Stimulated activated naive B cell treated with anti-CD40 and anti-IgM and Interleukin-4, amounts not matched to agents 10 μg/mL and 1 μg/mL and 100 μg/mL, for 72 hours (primary cell): ENCODE measurements at places on chromosomes 16 and 17.
A peak's percentile ranks its signal among the peaks of the same experiment; 100 is the strongest.

GRCh38 chr17:79829004-79829403 is 10.2 kb downstream of the CBX4 start:
- no peak for DNase-seq

- DNase-seq = peak; percentile 23
Observed at GRCh38 chr16:56999409-57000270, 10.3 kb downstream of the NLRC5 start.

DNA sequence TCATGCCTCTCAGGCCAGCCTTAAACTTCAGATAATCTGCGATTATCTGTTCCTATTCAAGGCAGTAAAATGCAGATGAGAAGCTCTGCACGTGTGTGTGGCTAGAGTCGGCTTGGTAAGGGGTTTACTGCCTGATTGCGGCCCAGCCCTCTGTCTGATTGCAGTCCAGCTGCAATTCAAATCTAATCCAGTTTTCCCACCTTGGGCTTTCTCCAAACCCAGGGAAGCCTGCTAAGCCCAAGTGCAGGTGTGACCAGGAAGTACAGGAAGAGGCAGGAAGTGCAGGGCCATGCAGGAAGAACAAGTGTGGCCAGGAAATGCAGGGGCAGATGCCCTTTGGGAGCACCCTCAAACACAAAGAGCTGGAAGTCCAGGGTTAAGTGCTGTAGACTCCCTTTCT is 314.9 kb downstream of the CEP112 start:
- no peak for DNase-seq

DNA sequence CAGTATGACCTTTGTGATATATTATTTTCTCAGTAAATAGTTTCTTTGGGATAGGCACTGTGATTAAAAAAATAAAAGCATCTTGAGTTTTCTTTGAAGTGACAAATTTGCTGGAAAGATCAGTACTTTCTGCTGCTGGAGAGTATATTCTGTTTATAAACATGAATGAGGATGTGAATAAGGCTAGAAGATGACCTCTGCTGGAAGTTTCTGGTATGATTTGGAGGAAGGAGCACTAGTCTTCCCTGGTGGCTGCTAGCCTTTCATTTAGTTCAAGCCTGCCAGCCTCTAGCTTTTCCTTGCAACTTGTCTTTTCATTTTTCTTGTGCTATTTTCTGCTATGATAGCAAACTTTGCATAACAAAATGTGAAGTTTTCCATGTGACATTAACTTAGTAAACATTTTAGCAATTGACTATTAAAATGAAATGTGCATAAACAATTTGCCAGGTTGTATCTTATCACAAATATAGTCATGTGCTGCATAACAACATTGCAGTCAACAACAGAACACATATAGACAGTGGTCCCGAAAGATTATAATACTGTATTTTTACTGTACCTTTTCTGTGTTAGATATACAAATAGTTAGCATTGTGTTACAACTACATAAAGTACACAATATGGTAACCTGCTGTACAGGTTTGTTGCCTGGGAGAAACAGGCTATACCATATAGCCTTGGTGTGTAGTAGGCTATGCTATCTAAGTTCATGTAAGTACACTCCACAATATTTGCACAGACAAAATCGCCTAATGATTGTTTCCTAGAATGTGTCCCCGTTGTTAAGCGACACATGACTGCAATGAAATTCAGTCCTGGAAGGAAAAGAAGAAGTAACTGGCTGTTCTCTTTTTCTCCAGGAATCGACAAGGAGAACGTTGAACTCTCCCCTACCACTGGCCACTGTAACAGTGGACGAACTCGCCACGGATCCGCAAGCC is 18.1 kb upstream of the RAB11FIP4 start:
- no peak for DNase-seq

DNA sequence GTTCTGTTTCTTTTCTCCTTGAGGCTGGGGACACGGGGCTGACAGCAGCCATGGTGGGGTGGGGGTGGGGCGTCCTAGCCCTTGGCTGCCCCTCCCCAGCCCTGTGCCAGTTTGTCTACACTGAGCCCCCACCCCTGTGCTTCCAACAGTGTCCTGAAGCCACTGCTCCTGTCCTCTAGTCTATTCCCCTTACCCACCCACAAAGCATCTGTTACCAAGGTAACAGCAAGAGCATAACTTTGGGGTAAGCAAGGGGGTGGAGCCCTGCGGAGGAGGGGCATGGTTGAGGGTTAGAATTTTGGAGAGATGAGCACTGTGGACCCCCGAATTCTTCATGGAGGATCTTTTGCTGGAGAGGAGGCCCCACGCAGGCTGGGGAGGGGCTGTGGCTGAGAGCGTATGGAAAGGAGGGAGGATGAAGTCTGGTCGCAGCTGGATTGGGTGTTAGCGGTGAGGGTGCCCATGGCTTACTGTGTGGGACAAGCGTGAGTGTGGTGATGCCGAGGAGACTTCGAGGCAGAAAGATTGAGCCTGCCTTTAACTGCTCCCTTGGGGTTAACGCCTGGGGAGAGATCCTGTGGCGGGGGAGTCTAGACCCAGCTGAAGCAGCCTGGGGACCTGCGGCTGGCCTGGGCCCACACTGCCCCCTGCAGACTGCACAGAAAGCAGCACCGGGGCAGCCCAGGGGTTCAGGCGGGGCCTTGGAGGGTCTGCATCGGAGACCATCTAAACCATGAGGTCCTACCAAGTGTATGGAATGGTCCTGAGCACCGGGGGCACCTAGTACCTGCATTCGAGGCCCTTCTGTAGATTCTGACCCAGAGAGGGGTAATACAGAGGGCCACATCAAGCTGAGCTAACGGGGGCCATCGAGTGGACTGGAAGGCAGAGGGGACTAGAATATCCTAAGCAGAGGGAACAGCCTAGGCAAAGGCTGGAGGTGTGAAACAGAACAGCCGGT is 6.1 kb upstream of the STAC2 start:
- DNase-seq = no peak
